ENCODE measurements at places on chromosomes 12 and 14.

- no peak for DNase-seq
These were observed 258.6 kb downstream of the IPO8 start for GRCh38 chr12:30437044-30437443.

GRCh38 chr14:67940486-67941455 is 121.2 kb downstream of the RAD51B start:
- no peak for DNase-seq

DNA sequence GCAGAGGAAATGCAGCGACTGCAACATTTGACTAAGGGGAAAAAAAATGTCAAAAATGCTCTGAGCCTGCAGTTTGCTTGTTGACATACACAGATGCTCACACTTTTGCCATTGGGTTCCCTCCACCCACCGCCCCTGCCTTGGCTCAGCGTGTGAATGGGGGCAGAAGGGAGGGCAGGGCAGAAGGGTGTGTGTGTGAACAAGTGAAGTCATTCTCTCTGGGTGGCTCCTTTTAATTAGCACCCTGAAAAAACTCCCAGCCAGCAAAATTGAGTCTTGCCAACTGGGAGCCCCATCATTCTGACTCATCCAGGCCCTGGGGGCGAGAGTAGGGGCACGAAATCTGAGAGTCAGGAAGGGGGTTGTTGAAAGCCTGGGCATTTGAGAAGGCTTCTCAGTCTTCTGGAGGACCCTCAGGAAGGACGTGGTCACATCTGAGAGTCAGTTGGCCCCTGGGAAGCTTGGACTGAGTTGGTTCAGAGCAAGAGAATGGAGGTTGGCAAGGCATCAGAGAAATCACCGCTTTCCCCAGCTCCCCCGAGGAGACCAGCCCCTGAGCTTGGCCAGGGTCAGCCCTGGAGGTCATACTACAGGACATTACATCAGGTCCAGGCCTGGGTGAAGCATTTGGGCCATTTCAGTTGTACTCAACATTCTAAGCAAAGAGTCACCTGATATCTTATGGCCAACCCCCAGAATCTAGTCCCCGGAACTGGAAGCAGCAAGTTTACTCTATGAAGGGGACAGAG is 22.7 kb upstream of the KRT78 start:
- DNase-seq: no peak

DNA sequence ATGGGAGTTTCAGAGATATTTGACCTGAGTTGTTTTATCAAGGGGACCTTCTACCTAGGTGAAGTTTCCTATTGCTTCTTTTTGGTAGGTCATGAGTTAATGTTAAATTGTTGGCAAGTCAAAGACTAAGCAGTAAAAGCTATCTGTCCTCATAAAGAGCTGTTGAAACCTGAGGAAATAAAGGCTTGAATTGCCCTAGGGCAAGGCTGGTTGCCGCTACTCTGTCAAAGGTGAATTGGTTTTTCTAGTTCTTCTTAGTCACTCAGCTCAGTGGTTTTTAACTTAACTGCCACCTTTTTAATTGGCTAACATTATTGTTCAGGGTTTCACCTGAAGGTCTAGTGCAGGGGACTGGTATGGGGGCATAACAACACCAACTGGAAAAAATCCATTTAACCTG is 441.6 kb upstream of the FBXO33 start:
- DNase-seq: no peak
